ENCODE measurements at places on chromosomes 1 and 21.

GRCh38 chr1:168202941-168203654, 22.7 kb upstream of the SFT2D2 start:
- DNase-seq, result no peak

GRCh38 chr21:42220138-42220701, 1.3 kb downstream of the ABCG1 start:
- DNase-seq, result peak; percentile 88

DNA sequence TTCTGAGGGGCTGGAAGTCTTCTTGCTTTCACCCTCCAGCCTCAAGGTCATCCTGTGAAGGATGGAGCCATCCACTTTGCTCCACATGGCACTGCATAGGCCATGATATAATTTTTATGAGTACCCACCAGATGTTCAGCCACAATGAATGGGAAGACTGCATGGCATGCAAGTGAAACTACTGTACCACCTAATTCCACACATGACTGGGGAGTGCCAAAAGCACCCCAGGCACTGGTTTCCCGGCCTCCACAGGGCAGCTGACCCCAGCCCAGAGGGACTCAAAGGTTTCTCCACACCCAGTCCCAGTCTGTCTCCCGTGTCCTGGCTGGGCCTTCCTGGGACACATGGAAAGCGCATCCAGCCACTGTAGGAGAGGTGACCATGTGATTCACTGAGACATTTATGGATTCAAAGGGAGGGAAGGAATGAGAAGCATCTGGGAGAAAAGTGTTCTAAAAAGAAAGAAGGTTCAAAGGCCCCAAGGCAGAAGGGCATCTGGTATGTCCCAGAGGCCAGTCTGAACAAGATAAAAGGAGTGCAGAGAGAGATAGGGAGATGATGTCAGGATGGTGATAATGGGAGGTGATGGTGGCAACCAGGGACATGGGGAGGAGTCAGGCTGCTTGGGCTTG, 12.1 kb downstream of the RHOU start:
- no peak for DNase-seq

- DNase-seq, result no peak
Measured at GRCh38 chr1:97911266-97912215, 9.3 kb downstream of the DPYD start.

GRCh38 chr21:21165063-21165645, 166.9 kb downstream of the NCAM2 start:
- DNase-seq, result no peak

GRCh38 chr1:99970713-99971255, 988 bp downstream of the SLC35A3 start:
- no peak for DNase-seq

GRCh38 chr1:31785947-31786290, 21.8 kb upstream of the ADGRB2 start:
- DNase-seq, result no peak

- peak; percentile 70 for DNase-seq
Measured at GRCh38 chr21:38355992-38356781, 99.4 kb downstream of the KCNJ15 start.

- DNase-seq, result peak; percentile 49
Measured at GRCh38 chr1:206702803-206703202, 18.1 kb downstream of the MAPKAPK2 start.

DNA sequence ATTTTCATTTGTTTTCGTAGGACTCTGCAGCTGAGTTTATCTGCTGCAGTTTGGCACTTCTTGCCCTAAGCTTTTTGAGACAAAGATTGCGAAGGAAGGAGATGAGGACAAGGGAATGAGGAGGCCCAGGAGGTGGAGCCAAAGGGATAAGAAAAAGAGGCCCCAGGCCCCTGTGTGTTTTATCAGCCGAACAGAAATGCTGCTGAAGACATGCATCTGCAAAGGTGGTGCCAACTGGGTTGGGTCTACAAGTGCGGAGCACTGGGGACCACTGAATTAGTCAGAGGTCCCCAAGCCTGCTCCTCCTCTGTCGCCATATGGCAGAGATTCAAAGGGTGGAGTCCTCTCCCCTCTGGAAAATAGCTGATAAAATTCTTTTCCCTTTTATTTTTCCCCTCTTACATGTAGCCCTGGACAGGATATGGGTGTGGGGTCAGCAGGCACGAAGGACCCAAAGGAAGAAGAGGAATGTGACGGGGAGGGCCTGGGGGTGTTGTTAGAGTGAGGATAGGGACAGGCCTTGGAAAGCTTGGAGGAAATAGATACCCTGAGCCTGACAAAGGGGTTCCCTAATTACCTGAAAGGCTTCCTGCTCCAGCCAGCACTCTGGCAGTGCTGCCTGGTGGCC, 2.7 kb downstream of the CD34 start:
- no peak for DNase-seq

DNA sequence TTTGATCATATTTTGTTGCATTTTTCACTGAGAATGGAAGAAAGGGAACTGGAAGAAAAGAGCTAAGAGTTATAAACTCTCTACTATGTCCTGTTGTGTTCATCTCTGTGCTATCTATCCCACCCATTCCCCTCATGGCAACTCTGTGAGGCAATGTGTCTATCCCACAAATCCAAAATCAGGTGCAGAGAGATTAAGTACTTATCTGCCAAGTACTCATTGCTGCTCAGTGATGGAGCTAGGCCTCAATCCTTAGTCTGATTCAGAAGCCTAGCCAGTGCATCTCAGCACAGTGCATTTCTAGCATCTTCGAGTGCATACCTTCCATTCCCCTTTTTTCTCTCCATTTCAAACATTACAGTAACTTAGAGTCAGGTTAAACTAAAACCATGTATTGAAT, 270.6 kb downstream of the TPR start:
- no peak for DNase-seq

- no peak for DNase-seq
Measured at GRCh38 chr1:228861832-228862180, 126.5 kb downstream of the RHOU start.

- no peak for DNase-seq
Measured at GRCh38 chr1:71156590-71156989, 75.8 kb upstream of the ZRANB2 start.

- DNase-seq, result no peak
Measured at GRCh38 chr1:50152236-50152635, 43.5 kb downstream of the ELAVL4 start.

DNA sequence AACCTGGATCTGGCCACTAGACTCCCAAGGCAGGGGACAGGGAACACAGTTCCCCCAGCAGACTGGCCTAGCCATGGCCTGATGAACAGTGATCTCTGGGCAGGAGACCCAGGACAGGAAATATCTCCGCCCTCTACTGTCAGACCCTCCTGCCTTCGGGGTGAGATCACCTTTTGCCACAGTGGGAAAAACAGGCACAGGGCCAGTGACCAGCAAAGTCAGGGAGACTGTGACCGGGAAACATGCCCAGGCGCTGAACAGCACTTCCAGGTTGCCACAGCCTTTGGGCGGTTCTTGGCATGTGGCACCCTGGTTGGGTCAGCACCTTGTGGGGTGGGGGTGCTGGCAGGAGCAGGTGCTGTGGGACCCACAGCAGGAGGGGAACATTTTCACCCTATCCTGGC, 8.9 kb upstream of the ZNF669 start:
- DNase-seq, result no peak

GRCh38 chr21:45615145-45615711, 28.3 kb upstream of the PCBP3 start:
- peak; percentile 41 for DNase-seq

DNA sequence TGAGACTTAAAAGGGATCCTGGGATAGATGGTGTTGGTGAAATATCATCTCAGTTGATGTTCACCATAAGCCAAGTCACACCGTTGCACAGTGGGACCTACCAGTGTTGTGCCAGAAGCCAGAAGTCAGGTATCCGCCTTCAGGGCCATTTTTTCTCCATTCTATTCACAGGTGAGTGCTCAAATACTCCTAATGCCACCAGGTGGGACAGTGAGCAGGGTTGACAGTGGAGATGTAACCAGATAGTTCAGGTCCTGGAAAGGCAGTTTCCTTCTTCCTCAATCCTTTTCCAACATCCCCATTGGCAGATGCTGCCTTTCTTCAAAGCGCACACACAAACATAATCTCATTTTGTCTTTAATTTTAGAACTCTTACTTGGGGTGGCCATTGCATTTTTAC, 11.6 kb downstream of the CD160 start:
- no peak for DNase-seq

DNA sequence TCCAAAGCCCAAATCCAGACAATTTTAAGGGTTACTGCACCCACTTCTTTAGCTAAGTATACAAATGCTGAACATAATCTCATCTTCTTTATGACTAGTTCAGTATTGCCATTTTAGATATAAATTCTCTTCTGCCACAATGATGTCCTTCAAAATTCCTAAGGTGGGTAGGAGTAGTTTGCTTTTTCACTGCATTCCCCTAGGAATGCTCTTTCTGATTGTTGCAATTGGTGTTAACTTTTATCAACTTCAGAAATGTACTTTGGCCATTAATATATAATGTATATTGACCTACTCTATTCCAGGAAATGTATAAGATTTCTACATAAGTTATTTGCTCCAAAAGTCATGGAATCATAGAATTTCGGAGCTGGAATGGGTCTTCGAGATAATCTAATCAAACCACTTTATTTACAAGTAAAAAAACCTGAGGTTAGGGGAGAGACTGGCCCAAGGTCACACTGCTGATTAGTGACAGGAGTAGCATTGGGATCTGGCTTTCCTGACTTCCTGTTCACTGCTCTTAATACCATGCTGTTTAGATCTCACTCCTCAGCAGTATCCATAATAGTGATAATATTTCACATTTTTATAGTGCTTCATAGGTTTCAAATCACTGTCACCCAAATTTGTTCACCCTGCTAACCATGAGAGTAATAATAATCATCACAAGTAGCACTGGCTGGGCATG, 46.4 kb upstream of the RASAL2 start:
- DNase-seq, result no peak

DNA sequence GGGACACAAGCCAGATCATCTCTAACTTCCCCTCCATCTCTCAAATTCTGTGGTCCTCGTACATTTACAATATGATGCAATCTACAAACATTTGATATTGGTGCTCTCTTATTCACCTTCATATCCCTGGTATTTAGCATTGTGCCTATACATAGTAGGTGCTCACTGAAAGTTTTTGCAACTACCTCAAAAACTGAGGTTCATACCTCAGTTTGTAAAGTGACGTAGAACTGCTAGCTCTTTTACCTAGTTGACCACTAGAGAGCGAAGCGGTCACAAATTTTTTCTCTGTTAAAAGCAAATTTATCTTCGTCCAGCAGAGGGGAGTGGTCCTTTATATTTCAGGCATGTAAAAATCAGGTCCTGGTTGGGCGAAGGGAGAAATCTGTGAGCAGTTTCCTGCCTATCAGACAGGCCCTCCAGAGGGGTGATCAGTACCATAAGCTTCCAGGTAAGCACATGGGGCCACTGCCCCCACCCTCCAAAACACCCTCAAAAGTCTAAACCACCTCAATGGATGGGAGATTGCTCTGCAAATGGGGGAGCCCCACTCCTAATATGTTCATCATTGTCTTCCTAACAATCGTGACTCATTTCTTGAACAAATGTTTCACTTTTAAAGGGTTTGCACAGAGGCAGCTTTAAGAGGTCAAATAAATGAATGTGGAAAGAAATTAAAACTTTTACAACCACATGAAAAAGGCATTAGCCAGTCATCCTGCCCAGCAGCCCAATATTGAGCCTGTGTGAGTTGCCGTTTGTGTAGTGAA, 10.6 kb upstream of the HLCS start:
- DNase-seq, result peak; percentile 90

- DNase-seq, result no peak
Measured at GRCh38 chr1:46595127-46595526, 8.9 kb downstream of the MKNK1 start.

- no peak for DNase-seq
Measured at GRCh38 chr1:6592441-6592840, 10.2 kb downstream of the KLHL21 start.

DNA sequence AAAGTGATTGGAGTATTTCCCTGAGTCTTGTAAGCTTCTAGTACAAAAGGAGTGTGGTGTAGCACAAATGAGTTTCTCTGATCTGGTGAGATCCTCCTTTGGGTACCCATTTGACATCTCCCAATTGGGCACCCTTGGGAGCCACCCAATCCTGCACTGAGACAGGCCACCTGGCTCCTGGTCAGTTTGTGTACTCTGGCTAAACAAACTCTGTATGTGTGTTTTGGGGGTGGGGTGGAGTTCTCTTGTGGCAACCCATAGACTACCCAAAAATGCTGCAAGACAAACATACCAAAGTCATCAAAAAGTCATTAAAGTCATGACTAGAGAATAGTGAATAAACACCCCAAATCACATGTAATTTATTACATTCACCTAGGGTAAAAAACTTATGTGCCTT, 8.4 kb upstream of the HIVEP3 start:
- peak; percentile 54 for DNase-seq

- no peak for DNase-seq
Measured at GRCh38 chr1:15197591-15198447, 44.3 kb downstream of the TMEM51 start.

- DNase-seq, result no peak
Measured at GRCh38 chr21:43613755-43614638, 45.3 kb downstream of the HSF2BP start.

DNA sequence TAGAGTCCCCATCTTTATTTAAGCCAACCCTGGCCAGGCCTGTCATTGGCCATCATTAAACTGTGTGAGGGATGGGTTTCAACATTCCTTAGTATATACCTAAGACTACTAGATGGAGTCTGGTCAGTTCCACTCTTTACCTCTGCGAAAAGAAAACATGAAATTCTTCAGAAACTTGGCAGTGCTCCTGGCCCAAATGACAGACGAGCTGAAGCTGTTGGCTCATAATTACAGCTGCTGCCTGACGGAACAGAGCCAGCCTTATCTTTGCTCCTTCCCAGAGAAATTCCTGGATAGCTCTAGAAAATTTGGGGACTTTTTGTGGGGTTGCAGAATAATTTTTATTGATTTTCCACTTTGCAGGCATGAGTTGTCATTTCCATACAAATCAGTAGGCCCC, 30.4 kb downstream of the NPHS2 start:
- no peak for DNase-seq

- no peak for DNase-seq
Measured at GRCh38 chr1:24713176-24713575, 32.1 kb upstream of the CLIC4 start.

DNA sequence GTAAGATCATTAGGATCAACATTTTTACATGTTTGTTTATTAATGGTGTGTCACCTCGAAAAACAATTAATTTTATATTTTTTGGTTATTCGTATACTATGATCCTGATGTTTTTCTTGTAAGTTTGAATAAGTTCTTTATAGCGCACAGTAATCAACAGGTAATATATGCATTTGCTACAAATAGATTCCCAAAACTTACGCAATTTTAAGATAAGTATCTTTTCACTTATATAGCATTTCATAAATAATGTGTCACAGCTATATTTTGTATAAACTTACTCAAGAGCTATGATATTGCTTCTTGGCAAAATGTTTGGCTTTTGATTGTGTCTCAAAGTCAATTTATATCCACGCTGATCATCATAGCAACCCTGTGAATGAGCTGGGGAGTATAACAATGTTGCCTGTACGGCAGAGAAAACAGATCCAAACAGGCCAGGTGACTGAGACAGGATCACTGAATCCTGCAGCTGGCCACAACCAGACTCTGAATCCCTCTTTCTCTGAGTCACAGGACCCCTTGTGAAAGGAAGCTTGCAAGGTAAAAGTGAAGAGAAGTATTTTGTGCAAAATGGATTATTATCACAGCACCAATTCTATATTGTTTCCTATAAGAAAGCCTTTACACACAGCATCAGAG, 48.6 kb downstream of the GNG12 start:
- DNase-seq, result no peak

Data from NCI-H1417 (cell line).